Fibroblast of the aortic adventitia (primary cell): ENCODE measurements at places on chromosomes 3 and 15.

- DNase-seq: peak; percentile 47
Observed at GRCh38 chr3:29311795-29312194, 30.9 kb downstream of the RBMS3 start.

GRCh38 chr15:38872732-38873131 lies 308.1 kb upstream of the RASGRP1 start:
- no peak for DNase-seq

- DNase-seq: no peak
Observed at GRCh38 chr3:32297366-32297765, 58.9 kb downstream of the CMTM8 start.

DNA sequence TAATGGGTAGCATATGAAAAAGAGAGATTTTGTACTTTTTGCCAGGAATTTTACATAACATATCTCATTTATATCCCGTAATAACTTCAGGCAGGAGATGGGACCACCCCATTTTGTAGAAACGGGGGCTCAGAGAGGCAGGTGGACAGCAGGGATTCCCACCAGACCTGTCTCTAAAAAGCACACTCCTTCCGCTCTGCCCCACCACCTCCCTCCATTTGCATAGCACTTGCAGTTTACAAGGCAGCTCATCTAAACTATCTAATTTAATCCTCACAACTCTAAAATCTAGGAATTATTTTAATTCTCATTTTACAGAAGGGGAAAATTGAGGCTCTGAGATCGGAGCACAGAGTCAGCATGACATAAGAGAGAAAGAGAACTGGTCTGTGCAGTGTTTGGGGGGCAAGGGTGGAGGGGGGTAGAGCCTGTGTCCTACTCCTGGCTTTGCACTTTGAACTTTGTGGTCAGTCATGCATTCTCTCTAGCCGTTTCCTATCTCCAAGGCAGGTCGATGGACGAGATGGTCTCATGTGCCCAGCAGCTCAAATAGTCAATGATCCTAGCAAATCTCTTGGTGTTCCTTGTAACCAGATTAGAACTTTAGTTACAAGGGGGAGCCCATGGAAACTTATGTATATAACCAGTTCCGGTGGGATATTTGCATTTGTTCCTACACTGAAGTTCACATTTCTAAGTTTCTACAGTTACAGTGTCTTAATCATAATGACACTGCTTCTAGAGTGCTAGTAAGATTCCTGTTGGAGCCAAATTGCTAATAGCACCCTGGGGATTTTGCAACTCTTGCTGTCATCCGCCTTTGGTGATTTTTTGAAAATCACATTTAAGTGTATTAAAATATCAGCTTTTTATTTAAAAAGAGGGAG lies 18.6 kb downstream of the CRYGS start:
- no peak for DNase-seq

DNA sequence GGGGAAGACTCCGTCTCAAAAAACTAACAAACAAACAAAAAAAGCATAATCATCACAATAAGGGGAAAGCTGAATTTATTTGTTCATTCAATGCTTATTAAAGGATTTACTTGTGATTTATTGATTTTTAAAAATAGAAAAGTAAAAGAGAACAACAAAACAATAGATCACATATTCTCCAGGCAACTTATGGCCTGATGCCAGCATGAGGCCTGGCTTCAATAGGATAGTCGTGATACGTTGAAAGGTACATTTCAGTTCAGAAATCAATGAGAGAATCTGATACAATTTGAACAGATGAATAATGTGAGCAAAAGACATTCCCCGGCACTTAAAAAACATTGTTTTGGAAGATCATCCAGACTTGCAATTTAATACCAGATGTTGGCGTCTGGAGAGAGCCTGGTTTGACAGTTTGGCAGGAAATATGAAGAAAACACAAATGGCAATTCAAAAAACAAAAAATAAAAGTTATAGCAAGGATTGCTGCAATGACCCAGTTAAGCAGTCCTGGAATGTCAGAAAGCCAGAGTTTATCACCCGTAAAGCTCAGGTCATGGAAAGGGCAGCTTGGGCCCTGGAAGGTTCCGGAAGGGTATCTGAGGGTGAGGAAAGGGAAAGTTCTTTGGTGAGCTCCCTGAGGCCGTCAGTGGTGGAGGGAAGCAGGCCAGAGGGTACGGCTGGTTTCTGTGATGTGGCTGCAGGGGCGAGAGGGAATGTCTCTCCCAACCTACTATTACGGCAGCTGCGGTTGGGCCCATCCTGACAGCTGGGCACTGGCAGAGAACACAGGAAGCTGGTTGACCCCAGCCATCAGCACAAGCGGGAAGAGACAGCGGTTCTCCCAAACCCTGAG lies 230.2 kb upstream of the HES1 start:
- no peak for DNase-seq
